LoVo (cell line): ENCODE measurements at places on chromosomes 11 and 22.

GRCh38 chr11:3827434-3828186 lies 13.1 kb downstream of the RHOG start:
- DNase-seq, result no peak

DNA sequence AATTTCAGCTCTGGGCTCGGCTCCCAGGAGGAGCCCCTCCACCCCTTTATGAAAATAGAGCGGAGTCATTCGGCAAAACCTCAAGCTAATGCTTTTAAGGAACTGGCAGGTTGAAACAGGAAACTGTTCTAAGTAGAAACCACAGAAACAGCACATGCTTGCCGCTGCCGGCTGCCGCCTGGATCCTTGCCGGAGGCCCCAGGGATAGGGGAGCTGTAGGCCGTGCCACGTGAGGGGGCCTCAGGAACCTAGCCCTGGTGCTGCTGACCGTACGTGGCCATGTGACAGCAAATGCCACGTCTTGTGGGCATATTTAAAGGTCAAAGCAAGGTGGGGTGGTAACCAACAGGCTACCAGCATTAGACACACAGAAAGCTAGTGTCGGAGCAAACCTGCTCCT lies 77.9 kb upstream of the TIMP3 start:
- no peak for DNase-seq

- no peak for DNase-seq
Measured at GRCh38 chr11:73182824-73183321, 35.2 kb upstream of the P2RY2 start.

DNA sequence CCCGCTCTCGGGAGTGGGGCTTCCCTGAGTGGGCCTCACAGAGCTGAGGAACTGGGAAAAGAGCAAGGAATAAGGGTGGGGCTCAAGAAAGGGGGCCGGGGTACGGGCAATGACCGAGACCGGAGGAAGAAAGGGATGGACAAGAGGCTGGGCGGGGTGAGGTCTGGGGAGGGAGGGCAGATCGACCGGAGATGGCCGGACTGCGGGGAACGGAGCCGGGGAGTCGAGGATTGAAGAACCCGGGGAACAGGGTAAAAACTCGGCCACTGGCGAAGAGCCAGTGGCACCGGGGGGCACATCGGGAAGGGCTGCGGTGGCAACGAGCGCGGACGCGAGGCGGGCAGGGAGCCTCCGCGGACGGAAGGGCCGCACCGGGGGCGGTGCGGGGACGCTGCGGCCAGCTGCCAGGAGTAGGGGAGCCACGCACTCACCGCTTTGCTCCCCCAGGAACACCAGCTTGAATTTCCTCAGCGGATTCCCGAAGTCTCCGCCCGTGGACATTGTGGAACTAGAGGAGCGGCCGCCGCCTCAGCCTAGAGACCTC lies 667 bp downstream of the RAB6A start:
- DNase-seq, result no peak

DNA sequence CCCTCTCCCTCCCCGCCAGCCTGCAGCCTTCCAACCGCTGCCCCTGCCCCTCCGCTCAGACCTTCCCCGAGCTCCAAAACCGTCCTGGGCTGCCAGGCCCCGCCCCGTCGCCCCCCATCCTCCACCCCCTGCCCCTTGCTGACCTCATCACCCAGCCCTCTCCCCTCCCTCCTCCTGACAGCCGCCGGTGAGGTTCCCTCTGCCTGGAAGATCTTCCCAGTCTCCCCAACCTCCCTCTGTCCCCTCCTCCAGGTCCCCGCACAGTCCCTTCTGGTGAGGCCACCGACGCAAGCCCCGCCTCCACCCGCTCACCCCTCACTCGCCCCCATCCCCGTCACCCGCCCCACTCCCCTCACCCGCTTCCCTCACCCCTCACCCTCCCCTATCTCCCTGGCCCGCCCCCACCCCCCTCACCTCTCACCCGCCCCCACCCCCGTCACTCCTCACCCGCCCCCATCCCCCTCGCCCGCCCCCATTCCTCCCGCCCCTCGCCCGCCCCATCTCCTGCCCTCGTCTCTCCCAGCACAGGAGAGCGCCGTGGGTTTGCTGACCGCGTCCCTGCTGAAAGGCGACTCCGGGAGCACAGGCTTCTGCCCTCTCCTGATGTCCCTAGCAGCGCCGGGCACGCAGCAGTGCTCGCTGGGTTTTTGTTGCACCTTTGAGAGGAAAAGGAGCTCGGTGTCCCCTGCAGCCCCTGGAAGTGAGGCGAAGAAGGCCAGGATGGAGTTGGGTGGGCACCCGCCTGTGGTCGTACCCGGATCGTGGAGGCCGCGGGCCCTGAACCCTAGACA lies 16.4 kb upstream of the UPK3A start:
- peak; percentile 23 for DNase-seq

GRCh38 chr11:8097468-8097867 lies 16.5 kb downstream of the TUB start:
- DNase-seq, result no peak

DNA sequence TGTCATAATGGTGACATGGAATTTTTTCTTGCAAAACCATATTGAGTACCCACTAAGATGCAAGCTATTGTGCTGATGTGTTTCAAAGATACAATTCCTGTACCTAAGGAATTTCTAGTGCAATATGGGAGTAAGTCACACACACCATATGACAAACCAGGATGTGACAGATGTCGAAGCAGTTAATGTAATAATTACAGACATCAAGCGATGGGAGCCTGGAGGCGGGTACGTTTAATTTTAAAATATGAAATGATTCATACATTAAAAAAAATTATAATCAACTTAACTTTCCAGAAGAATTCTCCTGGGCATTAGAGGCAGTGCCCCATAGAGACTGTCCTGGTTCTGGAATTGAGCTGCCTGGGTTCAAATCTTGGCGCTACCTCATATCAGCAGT lies 6.0 kb downstream of the SYCE3 start:
- DNase-seq, result no peak
